A172 (cell line): ENCODE measurements at places on chromosomes 4 and X. TPM values are rescaled to one million over a fixed set of nuclear protein-coding genes. Genes with fewer than 3 reads are reported as not detected.

Gene GRIA3
- total RNA-seq: not detected in 2 replicates

DNA sequence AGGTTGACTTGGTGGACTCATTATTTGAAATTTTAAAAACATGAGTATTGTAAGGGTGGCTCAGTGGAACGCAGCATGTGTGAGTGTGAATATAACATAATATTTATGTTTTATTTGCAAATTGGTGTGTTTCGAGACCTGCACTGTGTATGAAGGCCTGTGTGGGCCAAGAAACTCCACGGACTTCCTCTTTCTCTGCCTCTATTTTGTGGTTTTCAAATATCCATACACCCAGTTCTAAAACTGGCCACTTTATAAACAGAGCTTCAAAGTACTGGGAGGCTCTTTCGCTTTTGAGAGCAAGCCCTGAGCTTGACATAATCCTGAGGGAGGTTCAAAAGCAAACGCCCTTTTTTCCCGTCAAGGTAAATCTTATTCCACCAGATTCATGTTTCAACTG lies 187.7 kb downstream of the GPAT3 start:
- DNase-seq: no peak

DNA sequence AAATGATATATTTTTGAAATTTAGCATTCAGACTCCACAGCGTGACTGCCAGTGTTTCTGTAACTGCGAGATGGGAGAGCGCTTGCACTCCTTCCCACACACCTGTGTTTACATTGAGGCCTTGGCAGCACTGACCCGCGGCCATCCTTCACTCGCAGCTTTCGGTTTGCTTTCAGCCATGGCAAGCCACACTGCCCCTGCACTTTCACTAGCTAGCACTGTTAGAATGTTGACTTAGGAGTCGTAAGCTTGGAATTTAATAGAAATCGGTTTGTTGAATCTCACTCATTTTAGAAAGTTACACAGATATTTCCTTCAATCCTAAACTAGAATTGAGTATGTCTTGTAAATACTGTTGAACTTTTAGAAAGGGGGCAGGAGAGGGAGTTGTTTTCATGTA lies 136.2 kb downstream of the CFAP299 start:
- peak; percentile 11 for DNase-seq

- no peak for DNase-seq
Measured at GRCh38 chr4:43103048-43103447, 210.5 kb downstream of the GRXCR1 start.

DNA sequence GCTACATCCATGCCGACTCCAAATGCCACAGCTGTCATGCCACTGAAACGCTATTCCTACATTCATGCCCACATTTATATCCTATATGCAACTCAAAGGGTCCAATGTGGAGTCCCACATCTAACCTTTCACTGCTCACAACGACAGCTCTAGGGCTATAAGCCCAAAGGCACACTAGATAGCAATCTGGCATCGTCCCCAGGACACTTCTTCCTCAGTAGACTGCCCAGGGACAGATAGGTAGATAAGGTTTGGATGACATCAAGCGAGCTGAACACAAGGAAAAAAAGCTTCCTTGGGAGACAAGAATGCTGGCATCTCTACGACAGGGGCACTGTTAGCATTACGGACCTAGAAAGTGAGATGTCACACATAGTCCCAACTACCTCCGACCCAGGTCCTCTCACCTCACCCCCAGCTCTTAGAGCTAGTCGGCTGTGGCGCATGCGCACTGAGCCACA lies 685 bp downstream of the RAB9B start:
- DNase-seq: no peak

DNA sequence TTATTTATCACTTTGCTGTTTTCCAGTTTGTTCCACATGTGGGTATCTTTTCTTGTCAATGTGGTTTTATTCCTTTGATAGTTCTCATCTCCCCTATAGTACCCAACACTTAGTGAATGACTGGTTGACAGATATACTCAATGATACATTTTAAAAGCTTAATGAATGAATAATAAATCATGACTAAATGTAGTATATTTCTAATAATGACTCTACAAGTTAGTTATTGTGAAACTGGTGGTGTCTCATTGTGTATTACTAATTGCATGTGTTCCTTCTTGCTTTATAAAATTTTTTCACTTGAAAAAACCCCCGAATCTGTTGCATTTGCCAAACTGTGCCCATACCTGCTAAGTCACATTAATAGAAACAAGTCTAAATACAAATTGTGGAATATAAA lies 95.4 kb downstream of the MBNL3 start:
- no peak for DNase-seq

GRCh38 chr4:2469192-2469984 lies 482 bp downstream of the RNF4 start:
- DNase-seq: peak; percentile 23

DNA sequence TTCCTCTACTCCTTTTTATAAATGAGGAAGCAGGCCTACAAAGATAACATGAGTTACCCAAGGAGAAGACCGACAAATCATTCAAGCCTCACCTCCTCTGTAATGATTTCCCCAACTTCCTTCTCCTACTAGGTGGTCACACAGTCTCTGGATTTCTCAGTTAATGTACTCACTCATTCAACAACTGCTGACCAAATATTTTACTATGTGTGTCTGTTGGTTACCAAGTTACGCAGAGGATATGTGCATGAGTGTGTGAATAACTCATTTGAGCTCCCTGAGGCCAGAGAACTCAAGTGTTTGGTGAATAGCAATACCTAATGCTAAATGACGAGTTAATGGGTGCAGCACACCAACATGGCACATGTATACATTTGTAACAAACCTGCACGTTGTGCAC lies 10.4 kb downstream of the CASK start:
- no peak for DNase-seq

Gene SMR3B
- not detected in 2 replicates for total RNA-seq

DNA sequence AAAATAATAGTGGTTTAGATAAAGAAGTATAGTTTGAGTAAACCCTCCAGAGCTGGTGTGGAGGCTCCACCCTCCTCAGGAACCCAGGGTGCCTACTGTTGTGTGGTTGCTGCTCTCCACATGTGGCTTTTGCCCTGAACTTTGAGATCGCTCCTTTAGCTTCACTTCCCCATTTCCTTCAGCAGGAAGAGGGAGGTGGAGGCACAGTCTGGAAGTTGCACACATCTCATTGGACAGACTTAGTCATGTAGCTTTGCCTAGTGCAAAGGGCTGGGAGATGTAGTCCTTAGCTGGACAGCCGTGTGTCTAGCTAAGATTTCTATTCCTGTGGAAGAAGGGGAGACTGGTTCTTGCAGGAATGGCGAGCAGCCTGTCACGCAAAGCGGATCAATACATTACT lies 37.9 kb downstream of the RGS12 start:
- DNase-seq: no peak

DNA sequence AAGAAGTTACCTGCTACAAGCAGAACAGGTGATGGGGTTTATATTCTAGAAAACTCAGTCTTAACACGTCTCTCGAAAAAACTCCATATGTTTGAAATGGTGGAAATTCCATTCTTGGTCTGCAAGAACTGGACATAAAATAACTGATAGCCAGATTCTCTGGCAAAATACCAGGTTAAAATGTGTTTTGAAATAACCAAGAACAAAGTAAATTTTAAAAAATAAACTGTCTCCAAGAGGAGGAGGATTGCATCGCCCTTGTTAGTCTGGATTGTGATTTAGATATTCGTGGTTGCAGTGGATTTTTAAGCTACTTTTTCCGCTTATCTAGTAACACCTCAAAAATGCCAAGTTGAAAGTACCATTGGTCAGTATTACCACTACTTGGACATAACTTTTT lies 40.8 kb downstream of the CENPU start:
- DNase-seq: no peak

Gene TMEM144
- total RNA-seq: 5.4 and 7.4 TPM in 2 replicates

- DNase-seq: peak; percentile 26
Measured at GRCh38 chrX:19063030-19063429, 59.2 kb downstream of the ADGRG2 start.

Gene C4orf51
- not detected in 2 replicates for total RNA-seq

DNA sequence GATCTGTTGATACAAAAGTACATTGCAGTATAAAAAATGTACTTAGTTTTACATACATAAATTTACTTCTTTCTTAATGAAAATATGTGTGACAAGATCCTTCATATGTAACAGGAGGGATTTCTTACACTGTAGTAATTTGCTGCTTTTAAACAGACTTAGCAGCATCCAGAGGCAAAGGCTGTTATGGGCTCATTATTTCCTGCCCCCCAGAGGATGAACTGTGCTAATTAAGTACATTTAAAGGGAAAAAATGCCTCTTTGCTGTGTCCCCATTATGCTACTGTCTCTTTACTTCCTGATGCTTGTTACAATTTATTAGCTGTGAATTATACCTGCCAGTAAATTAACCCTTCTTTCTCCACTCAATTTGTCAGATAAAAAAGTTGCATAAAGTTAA lies 47.1 kb downstream of the NDST3 start:
- DNase-seq: no peak

- no peak for DNase-seq
Measured at GRCh38 chrX:49610718-49611310, 12.0 kb downstream of the GAGE1 start.

DNA sequence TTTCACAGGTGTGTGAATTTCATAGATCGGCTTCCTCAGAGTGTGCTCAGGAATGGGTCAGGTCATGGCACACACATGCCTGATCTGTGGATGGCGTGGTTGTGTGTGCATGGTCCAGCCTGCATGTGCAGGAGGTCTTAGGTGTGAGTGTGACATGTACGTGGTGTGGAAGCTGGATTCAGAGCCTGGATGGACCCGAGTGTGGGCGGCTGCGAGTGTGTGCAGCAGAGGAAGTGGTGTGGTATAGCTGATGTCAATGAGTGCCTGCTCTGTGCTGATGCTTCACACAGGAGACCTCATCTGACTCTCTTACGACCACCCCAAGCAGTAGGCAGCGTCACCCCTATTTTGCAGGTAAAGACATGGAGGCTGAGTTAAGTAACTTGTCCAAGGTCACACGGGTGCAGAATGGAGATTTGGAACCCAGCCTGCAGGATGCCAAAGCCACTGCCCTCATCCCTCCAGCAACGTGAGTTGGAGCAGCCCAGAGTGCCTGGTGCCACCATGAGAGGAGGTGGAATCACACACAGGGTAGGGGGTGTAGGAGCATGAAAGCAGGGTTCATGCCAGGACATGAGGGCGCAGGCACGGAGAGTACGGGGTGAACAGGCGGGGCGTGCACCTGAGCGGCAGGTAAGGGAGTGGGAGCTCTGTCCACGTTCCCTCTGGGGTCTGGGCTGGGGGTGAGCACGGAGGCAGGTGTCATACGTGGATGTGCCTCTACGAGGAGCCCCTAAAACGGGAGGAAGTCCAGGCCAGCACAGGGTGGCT lies 24.2 kb upstream of the C4orf50 start:
- DNase-seq: no peak

GRCh38 chr4:69757464-69757863 lies 3.0 kb downstream of the SULT1B1 start:
- no peak for DNase-seq

Gene OCIAD2
- 128 and 158 TPM in 2 replicates for total RNA-seq

DNA sequence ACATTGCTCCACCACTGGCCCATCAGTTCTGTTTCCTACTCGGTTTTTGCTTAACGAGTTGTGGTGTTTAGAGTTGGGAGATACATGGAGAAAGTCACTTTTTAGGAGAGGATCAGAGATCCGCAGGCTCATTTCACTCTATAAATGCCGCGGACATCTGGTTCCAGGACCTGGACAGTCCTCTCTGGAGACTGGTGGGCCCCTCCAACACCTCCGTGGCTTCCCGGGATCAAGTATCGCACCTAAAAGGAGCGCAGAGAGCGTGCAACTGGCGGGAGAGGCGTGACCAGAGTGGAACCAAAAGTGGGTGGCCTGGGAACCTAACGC lies 9.9 kb upstream of the CLTRN start:
- no peak for DNase-seq

GRCh38 chrX:12400218-12400617 lies 261.9 kb downstream of the FRMPD4 start:
- no peak for DNase-seq

Gene EGFL6
- total RNA-seq: not detected in 2 replicates

Gene PHOX2B
- not detected in 2 replicates for total RNA-seq

GRCh38 chr4:19095491-19096046 lies 1074.0 kb upstream of the LCORL start:
- no peak for DNase-seq

DNA sequence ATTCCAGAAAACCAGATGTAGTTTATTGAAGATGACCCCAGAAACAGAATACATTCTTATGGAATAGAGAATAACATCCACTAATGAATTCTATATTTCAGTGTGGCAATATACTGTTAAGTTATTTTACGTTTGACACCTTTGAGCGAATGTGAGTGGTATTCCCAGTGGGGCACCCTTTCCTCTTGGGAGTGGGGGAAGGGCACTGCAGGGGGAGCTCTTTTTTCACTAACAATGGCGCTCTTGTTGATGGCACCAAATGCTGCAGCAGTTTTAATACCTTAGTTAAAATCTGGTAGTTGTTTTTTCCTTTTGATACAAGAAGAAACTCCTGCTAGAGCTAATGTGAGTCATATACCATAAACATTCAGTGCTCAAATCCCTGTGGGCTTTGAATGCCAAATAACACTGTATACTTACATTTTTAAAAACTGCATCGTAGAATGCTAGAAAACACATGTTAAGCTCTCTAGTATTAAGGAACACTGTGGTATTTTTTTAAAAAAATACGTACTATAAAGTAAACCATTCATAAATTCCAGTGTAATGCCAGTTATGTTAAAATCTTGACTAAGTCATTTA lies 178.5 kb downstream of the DCHS2 start:
- DNase-seq: no peak

- no peak for DNase-seq
Measured at GRCh38 chrX:19660604-19661255, 145.4 kb upstream of the MAP3K15 start.

DNA sequence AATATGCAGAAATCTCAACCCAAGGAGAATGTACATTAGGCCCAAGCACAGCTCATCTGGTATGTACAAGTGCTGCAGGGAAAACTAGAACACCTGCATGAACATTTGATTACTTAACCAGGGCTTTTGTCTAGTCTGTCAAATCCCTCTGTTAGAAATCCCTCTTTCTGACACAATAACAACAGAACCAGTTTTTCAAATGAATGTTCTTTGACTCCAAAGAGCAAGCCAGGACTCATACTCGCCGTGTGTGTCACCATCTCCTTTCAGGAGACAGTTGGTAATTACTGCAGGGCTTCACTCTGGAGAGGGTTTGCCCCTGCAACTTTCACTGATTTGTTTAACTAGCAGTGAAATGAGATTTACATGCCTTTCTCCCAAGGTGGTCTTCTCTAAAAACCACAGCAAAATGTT lies 143.0 kb upstream of the FAM241A start:
- no peak for DNase-seq

Gene SPIN2A
- total RNA-seq: 0.16 and 0.57 TPM in 2 replicates

DNA sequence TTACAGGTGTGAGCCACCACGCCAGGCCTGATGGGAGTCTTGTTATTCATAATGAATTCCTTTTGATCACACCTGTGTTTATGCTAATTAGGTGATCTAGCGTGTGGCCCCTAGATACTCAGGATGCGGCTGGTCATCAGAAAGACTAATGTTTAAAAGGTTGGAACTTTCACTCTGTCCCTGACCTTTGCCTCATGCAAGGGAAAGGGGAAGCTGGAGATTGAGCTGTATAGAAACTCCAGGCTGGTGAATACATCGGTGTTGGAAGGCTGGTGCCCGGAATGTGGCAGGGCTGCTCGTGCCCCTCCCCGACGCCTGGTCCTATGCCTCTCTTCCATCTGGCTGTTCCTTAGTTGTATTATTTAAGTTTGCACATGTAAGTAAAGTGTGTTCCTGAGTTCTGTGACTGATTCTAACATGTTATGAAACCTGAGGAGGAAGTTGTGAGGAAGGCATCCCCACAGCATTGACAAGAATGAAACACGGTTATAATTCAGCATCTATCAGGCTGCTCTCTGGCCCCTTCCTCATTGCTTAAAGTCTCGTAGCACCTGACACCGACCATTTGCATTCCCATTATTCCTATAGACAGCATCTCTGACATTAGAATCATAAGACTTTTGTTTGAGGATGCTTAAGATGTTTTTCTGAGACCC lies 28.9 kb downstream of the CASP3 start:
- DNase-seq: no peak
